ENCODE measurements at places on chromosomes 1 and 21. TPM values are rescaled to one million over a fixed set of nuclear protein-coding genes. Genes with fewer than 3 reads are reported as not detected.

The SH2D5 gene
- 0.86 TPM for polyA plus RNA-seq

GRCh38 chr1:214426426-214426812, 125.0 kb downstream of the PTPN14 start:
- DNase-seq: no peak

DNA sequence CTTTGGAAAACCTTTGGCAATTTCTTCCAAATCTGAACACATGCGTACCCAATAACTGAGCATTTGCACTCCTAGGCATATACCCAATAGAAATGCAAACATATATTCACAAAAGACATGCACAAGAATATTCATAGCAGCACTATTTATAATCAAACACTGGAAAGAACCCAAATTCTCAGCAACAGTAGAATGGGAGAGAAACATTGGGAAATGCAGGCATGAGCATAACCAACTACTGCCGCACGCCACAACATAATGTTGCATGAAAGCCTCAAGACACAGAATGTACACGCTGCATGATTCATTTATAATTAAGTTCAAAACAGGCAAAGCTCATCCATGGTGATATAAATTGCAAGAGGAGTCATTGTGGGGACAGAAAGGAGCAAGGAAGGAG, 69.5 kb upstream of the FBXO28 start:
- no peak for DNase-seq

GRCh38 chr1:108017698-108018097, 52.7 kb upstream of the VAV3 start:
- no peak for DNase-seq

- DNase-seq: no peak
Observed at GRCh38 chr1:17120962-17121837, 1.9 kb upstream of the PADI2 start.
